ENCODE measurements at places on chromosomes 12 and 14.
A peak's percentile ranks its signal among the peaks of the same experiment; 100 is the strongest.

DNA sequence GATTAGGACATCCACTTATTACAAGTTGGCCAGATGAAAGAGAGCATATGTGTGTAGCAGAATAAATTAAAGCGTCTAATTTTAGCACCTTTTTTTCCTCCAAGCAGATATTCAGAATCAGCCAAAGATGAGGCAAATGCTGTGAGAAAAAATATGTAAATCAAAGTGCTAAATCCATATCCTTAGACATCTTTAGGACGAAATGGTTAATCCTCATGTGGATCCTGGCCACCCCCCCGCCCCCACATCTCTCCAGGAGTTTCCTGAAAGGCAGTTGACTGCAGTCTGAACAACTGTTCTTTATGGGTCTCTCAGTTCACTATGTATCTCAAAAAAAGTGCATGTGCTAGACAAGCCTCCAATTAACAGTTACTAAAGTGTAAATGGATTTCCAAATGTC, 1768.1 kb upstream of the SEL1L start:
- no peak for DNase-seq

GRCh38 chr12:127942981-127943380, 324.0 kb upstream of the TMEM132C start:
- no peak for DNase-seq

GRCh38 chr12:99027461-99027860, 382.4 kb downstream of the APAF1 start:
- no peak for DNase-seq

GRCh38 chr12:126747530-126748149, 1519.3 kb upstream of the TMEM132C start:
- DNase-seq, result no peak

DNA sequence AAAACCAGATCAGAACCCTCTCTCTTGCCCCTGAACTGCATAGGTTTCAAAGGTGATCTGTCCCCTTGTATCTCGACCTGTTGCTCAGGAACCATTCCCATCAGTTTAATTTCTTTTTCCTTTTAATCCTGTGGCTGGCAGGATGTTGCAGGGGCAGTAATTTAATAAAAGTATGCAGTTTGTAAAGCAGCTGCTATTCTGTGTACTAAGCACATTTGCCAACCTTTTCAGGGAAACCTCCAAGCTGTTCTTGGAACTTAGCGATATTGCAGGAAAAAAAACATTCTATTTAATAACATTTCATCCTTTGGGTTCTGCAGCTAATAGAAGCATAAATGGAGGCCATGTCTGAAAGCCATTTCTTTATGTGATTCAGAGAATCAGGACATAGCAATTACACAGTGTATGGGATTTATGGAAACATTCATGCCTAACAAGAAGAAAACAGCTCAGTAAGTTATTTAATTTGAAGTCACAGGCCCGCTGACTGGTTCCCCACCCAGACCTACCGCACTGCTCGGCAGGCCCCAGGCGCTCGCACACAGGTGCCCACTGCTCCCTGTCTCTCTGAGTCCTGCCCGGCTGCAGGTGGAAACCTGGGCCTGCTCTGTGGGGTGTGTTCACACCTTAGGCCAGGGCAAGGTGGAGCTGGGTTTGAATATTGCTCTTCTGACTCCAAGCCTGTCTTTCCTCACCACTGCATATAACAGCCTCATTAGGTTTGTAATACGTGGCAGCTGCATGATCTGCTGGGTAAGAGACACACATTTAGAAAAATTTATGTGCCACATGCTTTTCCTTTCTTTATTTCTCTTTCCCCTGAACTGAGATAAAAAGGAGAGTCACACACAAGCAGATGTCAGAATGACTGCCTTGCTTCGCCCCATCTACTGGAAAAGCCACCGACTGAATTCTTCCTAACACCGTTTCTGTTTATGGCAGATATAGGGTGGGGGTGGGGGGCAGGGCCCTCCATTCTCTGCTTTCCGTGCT, 119.7 kb downstream of the SLC25A47 start:
- DNase-seq, result no peak

DNA sequence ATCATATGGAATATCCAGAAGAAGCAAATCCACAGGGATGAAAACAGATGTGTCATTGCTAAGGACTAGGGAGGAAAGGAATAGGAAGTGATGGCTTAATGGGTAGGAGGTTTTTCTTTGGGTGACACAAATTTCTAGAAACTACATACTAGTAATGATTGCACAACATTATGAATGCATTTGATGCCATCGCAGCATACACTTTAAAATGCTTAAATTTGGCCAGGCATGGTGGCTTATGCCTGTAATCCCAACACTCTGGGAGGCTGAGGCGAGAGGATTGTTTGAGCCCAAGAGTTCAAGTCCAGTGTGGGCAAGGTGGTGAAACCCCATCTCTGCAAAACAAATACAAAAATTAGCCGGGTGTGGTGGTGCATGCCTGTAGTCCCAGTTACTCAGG, 1370.8 kb downstream of the AACS start:
- DNase-seq, result no peak

DNA sequence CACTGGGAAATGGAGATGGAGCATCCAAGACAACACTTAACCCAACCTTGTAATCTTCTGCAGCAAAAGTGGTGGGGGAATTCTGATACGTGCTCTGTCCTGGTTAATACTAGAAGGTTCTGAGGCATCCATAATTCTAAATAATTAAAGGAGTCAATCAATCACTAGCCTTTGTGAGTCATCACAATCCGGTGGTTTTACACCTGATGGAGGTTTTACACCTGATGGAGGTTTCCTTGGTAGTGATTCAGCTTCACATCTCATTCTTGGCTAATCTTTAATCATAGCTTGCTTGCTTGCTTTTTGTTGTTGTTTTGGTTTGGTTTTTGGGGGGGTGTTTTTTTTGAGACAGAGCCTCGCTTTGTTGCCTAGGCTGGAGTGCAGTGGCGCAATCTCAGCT, 343.4 kb downstream of the DPF3 start:
- no peak for DNase-seq

DNA sequence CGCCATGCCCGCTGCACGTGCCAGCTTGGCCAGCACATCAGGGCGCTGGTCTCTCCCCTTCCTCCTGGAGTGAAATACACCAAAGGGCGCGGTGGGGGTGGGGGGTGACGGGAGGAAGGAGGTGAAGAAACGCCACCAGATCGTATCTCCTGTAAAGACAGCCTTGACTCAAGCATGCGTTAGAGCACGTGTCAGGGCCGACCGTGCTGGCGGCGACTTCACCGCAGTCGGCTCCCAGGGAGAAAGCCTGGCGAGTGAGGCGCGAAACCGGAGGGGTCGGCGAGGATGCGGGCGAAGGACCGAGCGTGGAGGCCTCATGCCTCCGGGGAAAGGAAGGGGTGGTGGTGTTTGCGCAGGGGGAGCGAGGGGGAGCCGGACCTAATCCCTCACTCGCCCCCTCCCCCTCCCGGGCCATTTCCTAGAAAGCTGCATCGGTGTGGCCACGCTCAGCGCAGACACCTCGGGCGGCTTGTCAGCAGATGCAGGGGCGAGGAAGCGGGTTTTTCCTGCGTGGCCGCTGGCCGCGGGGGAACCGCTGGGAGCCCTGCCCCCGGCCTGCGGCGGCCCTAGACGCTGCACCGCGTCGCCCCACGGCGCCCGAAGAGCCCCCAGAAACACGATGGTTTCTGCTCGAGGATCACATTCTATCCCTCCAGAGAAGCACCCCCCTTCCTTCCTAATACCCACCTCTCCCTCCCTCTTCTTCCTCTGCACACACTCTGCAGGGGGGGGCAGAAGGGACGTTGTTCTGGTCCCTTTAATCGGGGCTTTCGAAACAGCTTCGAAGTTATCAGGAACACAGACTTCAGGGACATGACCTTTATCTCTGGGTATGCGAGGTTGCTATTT, 914 bp upstream of the CCND2 start:
- no peak for DNase-seq

GRCh38 chr12:79558924-79559469, 131.8 kb downstream of the PAWR start:
- DNase-seq, result no peak

DNA sequence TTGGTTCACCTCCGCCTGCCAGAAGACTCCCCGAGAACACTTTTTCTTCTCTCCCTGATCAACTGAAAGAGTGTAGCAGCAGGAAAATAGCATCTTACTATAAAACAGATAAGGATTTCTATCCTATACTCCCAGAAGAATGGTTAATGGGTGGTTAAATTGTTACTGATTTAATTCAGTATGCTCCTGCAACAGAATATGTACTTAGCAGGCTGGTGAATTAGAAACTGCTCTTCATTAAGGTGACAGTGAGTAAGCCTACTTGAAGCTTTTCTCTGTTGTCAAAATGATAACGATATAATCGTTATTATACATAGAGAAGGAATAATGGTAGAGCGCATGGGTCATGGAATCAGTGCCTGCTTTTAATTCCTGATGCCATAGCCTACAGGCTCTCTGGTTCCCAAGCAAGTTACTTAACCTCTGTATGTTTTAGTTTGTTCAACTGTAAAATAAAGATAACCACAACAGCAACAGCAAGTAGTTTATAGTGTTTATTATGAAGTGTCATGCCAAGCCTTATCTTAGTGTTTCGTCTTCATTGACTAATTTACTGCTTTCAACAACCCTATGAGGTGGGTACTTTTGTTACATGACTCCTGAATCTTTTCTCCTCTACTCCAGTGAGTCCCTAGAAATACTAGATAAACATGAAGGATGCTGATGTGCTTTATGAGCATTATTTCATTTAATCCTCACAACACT, 392.6 kb downstream of the CCDC91 start:
- DNase-seq, result no peak

- no peak for DNase-seq
These were observed 22.8 kb upstream of the KLHDC2 start for GRCh38 chr14:49745191-49745590.

DNA sequence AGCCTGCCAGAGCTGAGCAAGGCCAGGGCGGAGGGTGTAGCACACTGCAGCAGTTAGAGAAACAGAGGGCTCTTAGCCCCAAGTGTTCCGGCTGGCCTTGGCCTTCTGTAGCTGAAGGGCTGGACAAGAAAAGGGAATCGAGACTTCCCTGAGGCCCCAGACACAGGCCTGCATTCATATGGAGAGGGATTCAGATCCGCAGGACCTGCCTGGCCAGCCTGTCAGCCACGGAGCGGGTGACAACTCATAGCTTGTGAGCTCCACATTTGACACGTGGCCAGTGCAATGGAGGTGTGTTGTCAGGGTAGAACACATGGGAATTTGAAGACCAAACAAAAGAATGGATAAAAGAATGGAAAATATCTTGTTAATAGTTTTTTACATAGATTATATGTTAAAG, 182.2 kb upstream of the GSC start:
- no peak for DNase-seq

GRCh38 chr12:69519871-69520270, 49.7 kb downstream of the FRS2 start:
- no peak for DNase-seq

DNA sequence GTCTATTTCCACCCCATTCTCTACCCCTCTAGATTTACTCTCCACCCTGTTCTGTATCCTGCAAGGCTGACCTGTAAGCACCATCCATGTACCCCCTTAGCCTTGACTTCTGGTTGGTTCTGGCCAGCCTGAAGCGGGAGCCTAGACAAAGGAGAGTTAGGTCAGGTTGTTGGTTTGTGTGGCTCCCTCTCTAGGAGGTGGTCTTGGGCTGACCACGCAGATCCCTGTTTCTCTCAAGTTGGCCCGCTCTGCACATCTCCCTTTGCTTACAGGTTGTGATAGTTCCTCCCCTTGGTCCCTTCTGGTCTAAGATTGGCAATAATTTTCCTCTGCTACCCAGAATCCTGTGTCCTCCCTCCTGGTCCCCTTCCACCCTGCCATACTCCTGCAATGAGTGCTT, 38.3 kb upstream of the RBM19 start:
- DNase-seq, result no peak

GRCh38 chr12:122226366-122227125, 694 bp upstream of the DIABLO start:
- DNase-seq, result no peak

DNA sequence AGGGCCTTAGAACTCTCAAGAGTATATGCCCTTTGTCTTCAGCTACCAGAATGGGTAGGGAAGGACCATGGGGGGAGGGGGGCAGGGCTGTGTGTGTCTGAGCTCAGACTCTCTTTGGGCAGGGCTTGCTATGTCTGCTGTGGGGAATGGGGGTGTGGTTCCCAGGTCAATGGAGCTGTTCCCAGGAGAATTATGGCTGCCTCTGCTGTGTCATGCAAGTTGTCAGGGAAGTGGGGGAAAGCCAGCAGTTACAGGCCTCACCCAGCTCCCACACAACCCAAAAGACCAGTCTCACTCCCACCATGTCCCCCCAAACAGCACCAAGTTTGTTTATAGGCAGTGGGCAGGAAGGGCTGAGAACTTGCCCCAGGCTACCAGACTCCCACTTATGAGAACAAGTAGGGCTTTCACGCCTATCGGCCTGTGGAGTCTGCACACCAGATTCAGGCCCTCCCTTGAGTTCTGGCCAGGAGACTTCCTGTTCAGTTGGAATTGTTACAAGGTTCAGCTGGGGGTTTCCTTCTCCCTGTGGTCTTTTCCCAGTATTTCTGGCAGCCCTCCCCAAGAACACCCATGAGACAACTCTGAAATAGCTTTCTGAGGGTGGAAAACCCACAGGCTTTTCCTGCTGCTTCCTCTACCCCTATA, 6.1 kb upstream of the SERPINA11 start:
- DNase-seq, result no peak

- no peak for DNase-seq
These were observed 15.4 kb downstream of the RASAL1 start for GRCh38 chr12:113119980-113120669.

DNA sequence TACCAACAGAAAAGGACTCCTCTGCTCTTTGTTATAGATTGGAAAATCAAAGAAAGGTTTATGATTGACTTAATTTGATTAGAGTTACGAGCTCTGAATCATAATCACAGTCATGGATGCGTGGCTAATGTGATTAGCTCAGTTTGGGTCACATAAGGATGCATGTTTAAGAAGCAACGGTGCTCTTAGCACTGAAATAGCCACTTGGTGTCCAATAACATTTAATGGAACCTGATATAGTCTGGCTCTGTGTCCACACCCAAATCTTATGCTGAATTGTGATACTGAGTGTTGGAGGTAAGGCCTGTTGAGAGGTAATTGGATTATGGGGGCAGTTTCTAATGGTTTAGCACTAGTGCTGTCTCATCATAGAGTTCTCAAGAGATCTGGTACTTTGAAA, 501.6 kb downstream of the SLC6A15 start:
- no peak for DNase-seq

DNA sequence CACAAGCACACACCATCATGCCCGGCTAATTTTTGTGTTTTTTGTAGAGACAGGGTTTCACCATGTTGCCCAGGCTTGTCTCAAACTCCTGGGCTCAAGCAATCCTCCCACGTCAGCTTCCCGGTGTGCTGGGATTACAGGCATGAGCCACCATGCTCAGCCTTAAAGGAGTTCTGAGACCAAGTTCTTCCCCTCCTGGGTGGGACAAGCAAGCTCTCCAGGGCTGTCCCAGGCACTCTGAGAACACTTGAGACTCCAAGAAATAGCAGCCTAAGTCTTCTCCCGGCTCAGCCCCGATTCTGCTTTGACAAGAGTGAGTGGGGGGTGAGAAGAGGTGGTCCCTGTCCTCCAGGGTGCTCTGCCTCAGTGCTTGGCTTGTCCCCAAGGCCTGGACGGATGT, 86.4 kb downstream of the STAB2 start:
- DNase-seq, result no peak

- peak; percentile 29 for DNase-seq
These were observed 1.2 kb downstream of the WNT5B start for GRCh38 chr12:1630133-1630826.

Measured in amygdala (tissue), 56 donors.